HCEC 1CT (cell line): ENCODE measurements at places on chromosomes 13 and 19.

DNA sequence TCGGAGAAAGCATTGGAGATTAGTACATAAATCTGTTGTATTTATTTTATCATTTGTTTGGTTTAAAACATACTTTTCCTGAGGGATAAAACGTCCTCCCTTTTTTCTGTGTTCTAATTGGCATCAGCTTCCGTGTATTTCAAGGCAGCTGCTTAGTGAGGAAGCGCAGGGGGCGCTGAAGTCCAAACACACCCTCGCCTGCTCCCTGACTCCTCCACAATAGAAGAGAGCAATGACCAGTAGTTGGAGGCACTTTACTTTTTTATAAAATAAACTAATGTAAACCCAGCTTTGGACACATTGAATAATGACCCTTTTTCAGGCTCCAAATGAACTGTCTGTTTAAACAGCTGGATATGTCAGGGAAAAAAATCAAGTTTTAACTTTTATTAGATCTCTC, 79.9 kb downstream of the RNASEH2B start:
- DNase-seq: peak; percentile 34

GRCh38 chr19:29665215-29665825, at the start of gene PLEKHF1:
Gene PLEKHF1 (plus strand): TSS chr19:29665461. CDS start chr19:29673840, 8,379 bp downstream.
- DNase-seq: peak; percentile 71

DNA sequence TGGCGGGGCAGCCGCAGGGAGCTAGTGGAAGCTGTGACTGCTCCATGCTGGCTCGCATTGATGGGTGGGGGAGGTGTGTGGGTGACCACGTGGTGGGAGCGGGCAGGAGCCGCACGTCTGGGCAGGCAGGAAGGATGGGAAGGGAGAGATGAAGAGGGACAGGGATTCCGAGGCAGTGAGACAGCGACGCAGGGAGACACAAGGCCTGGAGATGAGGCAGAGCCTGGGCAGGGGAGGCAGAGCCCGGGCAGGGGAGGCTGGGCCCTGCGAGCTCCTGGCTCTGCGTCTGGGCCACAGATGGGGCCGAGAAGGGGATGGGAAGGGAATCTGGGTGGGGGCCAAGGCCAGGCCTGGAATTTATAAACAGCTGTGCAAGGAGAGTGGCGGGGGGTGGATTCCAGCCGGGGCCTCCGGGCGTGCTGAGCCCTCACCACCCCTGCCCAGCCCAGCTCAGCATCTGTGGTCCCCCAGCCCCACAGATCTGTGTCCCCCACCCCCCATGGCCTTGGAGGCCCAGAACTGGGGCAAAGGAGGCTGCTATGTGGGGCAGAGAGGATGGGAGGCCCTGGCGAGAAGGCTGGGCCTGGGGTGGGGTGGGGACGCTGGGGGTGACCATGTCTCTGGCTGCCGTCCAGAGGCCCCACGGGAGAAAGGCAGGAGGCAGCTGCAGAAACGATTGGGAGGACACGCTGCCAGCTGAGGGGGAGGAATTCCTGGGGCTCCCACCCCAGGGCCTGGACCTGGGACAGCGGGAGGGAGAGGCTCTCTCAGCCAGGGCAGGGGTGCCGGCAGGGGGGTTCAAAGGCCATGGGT, 6.0 kb downstream of the EHD2 start:
- DNase-seq: peak; percentile 100

DNA sequence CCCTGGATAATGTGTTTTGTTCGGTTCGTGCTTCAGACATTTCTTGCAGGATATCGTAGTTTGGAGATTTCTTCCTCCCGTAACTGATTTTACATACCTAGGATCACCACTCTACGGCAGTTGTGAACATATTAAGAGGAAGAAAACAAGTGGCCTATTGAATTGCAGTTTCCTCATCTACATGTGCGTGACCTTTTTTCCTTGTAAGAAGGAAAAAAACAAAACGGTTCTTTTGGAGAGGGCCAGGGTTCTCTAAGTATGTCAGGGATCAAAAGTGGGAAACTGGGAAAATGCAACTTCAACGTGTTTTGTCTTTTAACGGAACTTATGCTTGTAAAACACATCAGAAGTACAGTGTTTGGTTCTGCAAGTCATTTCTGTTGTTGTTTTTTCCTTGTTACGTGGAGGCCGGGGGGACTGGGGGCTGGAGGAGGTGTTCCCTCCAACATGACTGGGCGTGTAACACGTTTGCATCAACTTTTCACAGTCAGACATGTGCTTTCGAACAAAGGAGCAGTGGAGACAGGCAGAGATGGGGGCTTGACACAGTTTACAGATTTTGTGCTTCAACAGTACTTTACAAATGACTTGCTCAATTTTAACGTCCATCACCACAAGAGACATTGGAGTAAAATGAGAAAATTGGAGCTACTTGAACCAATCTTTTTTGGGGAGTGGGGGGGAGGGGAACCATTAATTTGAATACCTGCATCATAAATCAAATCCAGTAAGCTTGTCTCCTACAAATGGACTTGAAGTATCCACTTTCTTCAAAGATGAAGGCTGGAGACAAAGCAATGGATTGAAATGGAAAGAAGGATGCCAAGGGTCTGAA, 3.8 kb downstream of the ZC3H4 start:
- peak; percentile 23 for DNase-seq

DNA sequence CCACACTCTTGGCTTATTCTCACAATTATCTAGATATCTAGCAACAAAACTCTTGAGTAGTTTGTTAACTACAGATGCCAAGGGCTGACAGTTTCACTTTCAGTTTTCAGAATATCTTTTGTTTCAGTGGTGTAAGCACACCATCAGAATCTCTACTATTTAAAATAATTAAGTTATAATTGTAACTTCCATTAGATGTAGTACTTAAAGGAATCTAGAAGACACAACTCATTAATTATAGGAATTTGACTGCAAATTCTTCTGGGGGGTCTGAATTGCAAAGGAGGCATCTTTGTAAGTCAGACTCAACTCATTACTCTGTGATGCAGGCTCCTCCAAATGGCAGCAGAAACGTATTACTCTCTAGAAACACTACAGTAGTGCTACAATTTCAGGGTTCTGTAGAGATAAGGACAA, 44.9 kb upstream of the USPL1 start:
- peak; percentile 65 for DNase-seq

GRCh38 chr13:76975863-76976262, 16.0 kb upstream of the CLN5 start:
- no peak for DNase-seq

- DNase-seq: peak; percentile 79
Measured at GRCh38 chr19:9914315-9915207, 21.8 kb downstream of the OLFM2 start.

DNA sequence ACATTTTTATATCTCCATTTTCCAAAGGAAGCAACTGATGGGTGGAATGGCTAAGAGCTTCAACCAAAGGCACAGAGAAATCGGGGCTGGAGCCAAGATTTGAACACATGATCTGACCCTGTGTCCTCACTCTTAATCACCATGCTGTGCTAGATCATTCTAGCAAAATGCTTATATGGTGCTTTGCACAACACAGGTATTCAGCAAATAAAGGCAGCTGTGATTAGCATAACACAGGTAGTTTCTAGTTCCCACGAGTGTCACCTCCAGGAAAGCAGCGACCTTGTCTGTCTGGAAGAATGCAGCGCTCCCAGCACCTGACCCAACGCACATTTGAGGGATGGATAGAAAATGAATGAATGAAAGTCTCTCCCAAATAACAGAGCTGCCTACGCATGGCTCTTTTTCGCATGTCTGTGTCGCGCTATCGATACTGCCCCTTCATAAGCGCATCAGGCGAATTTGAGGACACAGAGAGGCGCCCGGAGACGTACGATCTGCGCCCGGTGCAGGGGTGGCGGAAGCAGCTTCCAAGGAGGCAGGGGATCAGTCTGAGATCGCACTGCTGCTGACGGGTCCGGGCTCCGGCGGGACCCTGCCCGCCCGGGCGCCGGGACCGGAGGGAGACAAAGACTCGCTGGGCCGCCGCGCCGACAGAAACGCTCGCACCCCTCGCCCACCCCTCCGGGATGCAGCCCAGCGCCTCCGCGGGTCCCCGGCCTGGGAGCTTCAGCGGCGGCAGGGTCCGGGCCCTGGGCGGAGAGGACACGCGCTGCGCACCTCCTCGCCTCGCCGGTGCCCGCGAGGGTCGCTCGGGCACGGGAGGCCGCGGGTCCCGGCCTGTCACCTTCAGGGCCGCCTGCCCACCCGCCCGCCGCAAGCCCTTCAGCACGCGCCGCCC, 609 bp downstream of the EPS15L1 start:
- DNase-seq: peak; percentile 46

- DNase-seq: no peak
Measured at GRCh38 chr19:50819636-50820035, 4.0 kb downstream of the KLK1 start.
